ENCODE measurements at places on chromosomes 1 and 21. TPM values are rescaled to one million over a fixed set of nuclear protein-coding genes. Genes with fewer than 3 reads are reported as not detected.

GRCh38 chr1:162145966-162146696, 76.6 kb downstream of the NOS1AP start:
- DNase-seq = no peak

GRCh38 chr1:98919211-98919610, 85.5 kb downstream of the PLPPR5 start:
- no peak for DNase-seq

DNA sequence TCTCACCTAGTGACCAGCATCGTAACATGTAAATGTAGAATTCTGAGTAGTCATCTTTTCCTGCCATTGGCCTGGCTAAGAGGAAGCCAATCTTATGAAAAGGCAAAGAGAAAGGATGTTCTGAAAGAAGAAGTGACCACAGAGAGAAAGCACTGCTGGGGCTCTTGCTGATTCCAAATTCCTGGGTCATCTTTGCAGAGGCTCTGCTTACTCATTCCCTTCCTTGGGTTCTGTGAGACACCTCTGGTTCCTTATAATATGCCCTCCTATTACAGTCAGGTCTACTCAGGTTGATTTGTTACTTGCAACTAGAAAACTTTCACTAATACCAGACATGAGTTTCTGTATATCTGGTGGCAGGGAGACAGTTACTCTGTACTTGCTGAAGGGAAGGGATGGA, 198.8 kb upstream of the C8B start:
- DNase-seq = no peak

DNA sequence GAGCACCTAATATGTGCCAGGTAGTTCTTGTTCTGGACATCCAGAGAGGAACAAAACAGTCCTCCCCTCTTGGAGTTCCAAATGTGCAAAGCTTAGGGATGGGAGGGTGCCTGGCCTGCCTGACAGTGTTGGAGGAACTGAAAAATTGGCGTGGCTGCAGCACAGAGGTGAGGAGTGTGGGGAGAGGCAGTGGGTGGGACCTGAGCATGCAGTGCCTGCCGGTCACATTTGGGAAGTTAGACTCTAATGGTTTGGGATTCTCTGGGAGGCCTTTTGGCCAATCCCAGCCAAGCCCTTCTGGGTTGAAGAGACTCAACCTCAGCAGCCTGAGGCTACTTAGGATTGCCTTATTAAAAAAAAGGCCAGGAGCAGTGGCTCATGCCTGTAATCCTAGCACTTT, 2.3 kb upstream of the TCEA3 start:
- DNase-seq = no peak

- no peak for DNase-seq
Observed at GRCh38 chr1:37999430-38000232, 5.7 kb downstream of the FHL3 start.

GRCh38 chr1:223482766-223483165, 89.6 kb downstream of the CCDC185 start:
- no peak for DNase-seq

- DNase-seq = no peak
Observed at GRCh38 chr1:115240297-115240696, 97.8 kb downstream of the NGF start.

- no peak for DNase-seq
Observed at GRCh38 chr1:184101141-184101540, 49.6 kb downstream of the TSEN15 start.

DNA sequence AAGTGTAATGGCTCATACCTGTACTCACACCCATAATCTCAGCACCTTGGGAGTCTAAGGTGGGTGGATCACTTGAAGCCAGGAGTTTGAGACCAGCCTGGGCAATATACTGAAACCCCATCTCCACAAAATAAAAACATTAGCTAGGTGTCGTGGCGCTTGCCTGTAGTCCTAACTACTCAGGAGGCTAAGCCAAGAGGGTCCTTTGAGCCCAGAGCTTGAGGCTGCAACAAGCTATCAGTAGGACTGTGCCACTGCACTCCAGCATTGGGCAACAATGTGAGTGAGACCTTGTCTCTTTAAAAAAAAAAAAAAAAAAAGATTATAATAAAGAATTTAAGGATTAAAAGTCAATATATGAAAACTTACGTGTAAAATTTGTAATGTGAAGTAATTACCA, 11.7 kb downstream of the BPNT1 start:
- DNase-seq = no peak

DNA sequence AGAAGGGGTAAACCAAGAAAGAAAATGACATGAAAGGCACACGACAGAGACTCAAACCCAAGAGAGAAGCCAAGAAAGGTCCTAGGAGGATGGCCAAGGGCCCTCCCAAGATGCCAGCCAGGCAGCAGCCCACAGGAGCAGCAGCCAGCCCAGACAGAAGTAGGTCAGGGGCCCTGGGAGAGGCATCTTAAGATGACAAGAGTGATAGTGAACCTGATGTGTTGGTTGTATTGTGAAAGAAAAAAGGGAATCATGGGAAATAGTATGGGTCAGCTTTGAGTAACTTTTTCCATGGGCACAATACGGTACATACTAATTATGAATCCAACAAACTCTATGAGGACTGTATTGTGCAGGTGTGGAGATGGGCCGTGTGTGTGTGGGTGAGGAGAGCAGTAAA, 3.3 kb downstream of the CCSAP start:
- DNase-seq = no peak

- DNase-seq = no peak
Observed at GRCh38 chr1:233427907-233428306, 100.4 kb downstream of the MAP3K21 start.

GRCh38 chr1:25700144-25700523, 83.5 kb downstream of the MAN1C1 start:
- no peak for DNase-seq

DNA sequence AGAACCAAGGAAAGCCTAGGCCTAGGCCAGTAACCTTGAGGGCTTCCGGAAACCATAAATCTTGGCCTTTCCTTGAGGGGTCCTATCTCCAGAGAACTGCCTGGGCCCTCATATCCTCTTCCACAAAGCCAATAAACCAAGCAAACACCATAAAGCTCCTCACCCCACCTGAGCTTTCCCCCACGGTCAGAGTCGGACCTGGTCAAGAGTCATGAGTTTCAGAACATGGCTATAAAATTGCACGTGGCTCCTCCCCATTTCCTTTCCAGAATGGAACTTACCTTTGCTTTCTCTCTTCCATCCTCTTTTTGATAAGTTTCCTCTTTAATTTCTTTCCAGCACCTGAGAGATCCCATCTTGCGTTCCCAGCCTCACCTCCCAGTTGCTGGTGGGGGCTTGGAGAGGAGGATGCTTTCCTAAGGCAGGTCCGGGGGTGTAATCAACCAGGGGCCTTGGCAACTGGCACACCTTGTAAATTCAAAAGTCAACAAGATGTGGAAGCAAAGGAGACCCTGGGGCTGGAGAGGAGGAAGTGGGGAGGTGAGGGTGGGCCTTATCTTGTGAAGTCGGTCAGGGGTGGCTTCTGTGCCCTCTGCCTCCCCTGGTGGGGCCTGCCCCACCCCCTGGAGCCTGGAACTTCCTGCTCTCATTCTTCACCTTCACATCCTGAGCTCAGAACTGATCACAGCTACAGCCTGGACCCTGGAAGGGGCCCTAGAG, 259.9 kb downstream of the FOXD2 start:
- DNase-seq = no peak

- DNase-seq = no peak
Observed at GRCh38 chr1:201044119-201044518, 20.6 kb upstream of the KIF21B start.

- no peak for DNase-seq
Observed at GRCh38 chr1:43387976-43388599, 1.5 kb downstream of the MED8 start.

DNA sequence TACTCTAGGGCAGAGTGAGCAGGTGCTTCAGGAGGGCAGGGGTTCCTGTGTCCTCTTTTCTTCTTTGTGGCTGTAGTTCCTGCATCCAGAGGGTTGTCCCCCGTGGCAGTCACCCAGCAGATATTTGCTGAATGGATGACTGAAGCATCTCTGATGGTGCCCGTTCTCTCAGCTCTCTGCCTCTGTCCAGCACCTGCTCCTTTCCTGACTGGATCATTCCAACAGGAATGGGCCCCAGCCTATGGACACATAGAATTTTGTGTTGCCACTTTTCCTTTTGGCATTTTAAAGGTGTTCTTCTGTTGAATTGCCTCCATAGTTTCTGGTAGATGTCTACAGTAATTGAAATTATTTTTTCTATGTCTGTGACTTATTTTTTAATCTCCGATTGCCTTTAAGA, 372.5 kb upstream of the C1orf174 start:
- DNase-seq = no peak

GRCh38 chr21:15326032-15326867, 261.4 kb upstream of the NRIP1 start:
- DNase-seq = no peak

DNA sequence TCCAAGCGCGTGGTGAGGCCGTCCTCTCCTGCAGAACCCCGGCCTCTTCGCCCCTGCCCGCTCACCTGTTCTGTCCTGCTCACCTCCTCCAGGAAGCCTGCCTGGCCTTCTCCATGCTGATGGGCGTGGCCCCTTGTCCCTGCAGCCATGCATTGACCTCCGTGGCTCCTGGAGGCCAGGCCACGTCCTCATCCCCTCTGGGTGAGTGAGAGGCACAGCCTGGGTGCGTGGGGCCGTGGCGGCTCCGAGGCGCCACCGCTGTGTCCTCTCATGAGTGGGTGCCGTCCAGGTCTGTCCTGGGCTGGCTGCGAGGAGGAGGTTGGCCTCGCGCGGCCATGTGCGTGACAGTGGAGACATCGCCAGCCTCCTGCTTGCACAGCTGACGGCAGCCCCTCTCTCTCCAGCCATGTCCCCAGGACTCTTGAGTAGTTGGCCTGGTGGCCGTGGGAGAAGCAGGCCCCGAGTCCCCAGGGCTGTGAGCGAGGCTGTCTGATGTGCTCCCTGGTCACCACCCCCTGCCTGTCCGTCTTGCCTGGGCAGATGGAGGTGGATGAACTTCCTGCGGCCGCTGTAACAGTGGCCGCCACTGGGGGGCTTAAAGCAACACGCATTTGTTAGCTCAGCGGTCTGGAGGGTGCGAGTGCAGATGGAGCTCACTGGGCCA, 58.1 kb downstream of the PRKCZ start:
- DNase-seq = no peak

DNA sequence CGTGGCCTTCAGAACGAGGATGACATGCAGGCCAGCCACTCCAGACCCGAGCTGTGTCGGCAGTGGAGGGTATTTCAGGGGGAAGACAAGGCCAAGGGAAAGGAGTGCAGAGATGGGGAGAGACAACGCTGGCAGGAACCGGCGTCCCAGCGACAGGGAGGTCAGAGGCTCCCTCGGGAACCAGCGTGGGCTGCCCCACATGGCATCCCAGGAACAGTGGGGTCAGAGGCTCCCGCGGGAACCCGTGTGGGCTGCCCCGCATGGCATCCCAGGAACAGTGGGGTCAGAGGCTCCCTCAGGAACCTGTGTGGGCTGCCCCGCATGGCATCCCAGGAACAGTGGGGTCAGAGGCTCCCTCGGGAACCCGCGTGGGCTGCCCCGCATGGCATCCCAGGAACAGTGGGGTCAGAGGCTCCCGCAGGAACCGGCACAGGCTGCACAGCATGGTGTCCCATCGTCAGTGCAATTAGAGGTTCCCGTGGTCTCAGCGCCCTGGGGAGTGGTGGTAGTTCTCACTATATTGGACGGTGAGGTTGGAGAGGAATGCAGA, 43.0 kb downstream of the SLC19A1 start:
- peak; percentile 67 for DNase-seq

DNA sequence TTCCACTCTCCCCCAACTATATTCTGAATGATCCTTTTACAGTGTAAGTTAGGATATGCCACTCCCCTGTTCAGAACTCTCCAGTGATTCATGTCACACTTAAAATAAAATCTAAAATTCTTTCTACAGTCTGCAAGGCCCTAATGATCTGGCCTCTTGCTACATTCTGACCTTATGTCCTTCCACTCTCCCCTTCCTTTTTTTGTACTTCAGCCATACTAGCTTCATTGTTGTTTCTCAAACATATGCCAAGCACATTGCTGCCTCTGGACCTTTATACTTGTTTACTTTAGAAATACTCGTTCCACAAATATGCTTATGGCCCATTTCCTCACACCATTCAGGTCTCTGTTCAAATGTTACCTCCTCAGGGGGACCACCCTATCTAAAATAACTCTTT, 14.8 kb upstream of the PSMA5 start:
- no peak for DNase-seq

DNA sequence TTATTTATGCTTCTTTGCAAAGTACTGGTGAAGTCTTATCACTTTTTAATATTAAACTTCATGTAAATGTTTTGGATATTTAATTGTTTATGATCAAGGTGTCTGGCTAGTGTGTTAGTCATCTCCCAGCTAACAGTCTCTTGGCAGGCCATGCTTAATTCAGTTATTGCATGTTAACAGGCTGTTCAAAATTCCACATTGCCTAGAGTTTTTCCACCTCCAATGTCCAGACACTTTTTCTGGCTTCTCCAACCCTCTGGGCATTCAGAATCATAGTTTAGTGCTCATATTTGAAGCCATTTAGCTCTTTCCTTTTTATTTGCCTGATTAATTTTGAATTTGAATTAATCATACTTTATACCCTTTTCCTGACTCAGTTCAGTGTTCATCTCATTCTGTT, 69.2 kb downstream of the OLFML2B start:
- DNase-seq = no peak

- DNase-seq = no peak
Observed at GRCh38 chr1:14894811-14895560, 258.6 kb upstream of the TMEM51 start.

GRCh38 chr1:53071167-53071865, 9.3 kb downstream of the PODN start:
- DNase-seq = peak; percentile 64

DNA sequence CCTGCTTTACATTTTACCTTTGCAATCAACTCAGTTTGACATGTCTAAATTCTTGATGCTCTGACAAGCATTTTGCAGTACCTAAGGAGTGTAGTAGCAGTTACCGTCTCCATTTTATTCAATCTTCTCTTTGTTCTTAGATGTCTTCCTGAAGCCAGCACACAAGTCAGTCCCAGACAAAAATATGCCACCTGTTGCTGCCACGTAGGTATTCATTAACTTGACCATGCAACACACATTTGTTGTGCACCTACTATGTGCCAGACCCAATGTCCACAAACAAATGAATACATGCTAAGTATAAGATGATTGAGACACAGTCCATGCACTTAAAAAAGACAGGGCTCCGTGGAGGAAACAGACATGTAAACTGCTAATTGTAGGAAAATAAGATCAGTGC, 81.5 kb upstream of the NGF start:
- DNase-seq = no peak

DNA sequence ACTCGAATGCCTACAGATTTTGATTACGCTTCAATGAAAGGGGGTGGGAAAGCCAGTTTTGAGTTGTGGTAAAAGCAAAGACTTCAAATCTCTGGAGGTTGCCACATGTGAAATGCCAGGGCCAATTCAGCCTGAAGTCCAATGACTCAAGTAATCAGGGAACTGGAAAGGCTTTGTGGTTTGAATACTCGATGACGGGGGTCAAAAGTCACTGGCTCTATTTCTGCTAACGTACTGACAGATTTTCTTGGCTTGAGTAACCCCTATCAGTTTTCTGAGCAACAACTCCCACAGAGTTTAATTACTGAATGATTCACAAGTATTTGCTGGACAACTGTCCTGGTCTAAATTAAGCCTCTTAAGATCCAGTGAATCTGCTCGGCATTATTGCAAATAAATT, 152.2 kb downstream of the SIPA1L2 start:
- no peak for DNase-seq

GRCh38 chr1:6519935-6520671, 28.6 kb upstream of the PLEKHG5 start:
- no peak for DNase-seq

Gene PDC
- not detected for total RNA-seq

Gene SHISAL2A
- total RNA-seq = not detected

Gene ACOT11
- total RNA-seq = 5.2 TPM

Gene ANP32E
- 71.9 TPM for total RNA-seq

Gene SLAMF8
- not detected for total RNA-seq

Gene SGIP1
- total RNA-seq = 2.6 TPM

Gene DLGAP3
- 1.0 TPM for total RNA-seq

Measured in type B pancreatic cell (in vitro differentiated cells).